ENCODE measurements at places on chromosomes 7 and 10.

- DNase-seq: no peak
Measured at GRCh38 chr7:127317447-127317961, 64.8 kb upstream of the GRM8 start.

DNA sequence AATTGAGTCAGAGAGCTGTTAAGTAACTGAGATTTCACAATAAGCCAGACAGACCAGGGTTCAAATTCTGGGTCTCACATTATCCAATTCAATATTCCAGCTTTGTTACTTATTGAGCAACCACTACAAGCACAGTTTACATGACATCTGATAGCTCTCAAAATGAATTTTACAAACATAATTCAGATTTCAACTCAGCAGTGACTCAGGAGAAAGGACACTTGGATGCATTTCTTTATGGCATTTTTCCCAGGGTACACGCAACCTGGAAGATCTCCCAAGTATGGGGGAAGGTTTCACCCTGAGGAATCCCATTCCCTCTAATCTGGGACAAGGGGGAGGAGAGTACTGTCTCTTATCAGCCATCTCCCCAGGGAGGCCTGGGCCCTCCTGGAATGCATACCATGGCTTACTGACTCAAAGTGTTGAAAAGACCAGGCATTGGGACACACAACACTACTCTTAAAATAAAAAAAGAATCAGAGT, 102.4 kb downstream of the CFTR start:
- DNase-seq: peak; percentile 50

GRCh38 chr7:117322741-117323304, at the start of gene WNT2:
Gene WNT2 (minus strand): TSS chr7:117323058. CDS start chr7:117322989, 69 bp downstream.
- no peak for DNase-seq

GRCh38 chr10:60525716-60526585, 136.3 kb upstream of the ANK3 start:
- DNase-seq: no peak

DNA sequence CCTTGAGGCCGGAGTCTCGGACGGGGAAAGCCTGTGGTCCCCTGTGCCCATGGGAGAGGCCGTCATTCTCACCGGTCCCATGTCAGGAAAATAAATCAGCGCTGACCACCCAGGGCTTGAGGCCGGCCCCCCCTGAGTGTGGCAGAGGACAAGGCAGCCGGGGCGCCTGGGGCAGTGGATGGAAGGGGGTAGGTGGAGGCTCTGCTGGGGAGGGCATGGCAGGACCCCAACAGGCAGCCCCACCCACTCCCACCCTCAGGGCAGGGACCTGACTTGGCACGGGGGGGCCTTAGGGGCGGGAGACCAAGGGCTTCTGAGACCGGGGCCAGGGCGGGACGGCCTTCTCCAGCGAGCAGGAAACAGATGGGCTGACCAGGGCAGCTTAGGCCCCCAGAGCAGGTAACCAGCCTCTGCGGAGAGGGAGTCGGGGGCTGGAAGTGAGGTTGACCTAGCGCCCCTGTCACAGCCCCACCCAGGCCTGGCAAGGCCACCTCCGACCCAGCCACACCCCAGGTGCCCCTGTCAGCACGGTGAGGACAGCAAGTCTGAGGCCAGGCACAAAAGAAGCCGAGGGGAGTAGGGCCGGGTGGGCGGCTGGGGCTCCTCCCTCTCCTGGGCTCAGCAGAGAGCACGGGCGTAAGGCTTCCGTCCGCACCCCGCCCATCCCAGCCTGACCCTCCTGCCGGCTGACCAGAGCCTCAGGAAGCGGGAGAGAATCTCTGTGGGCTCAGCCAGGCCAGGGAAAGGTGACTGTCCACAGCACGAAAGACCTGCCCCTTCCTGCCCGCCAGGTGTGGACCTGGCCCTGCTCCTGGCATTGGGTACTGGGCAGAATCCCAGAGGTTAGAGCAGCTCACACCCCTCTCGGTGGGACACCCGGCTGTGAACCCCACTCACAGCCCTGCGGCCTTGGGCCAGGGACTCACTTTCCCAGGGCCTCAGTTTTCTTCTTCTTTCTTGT, 87.4 kb downstream of the FOXL3 start:
- DNase-seq: no peak

DNA sequence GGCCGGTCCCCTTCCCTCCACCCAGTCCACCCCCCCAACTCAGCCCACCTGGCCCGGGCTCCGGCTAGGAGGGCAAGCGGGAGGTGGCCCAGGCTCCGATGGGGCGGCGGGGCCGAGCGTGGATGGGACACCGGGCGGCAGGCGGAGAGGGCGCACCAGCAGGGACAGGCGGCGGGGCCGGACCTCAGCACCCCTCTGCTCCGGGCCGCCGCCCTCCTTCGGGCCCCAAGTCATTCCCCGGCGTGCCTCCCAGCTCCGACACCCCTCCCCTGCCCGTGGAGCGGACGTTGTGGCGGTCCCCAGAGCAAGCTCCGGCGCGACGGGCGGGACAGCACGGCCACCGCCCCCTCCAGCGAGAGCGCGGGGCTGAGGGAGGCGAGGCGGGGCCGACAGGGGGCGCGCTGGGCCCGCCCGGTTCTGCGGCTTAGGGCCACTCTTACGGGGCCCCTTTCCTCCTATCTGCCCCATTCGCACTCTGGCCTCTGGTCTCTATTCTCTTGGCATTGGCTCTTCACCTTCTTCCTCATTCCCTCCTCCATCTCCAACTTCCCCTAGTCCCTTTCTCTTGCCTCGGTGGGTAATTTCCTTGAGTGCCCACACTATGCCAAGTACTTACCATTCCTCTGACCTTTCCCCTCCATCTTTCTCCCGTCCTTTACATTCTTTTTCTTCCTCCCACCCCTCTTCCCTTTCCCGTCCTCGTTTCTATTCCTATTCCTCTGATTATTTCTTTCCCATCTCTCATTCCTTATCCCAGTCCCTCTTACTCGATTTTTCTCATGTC, 701 bp upstream of the GBX1 start:
- DNase-seq: no peak

GRCh38 chr7:123499211-123499970, 35.0 kb downstream of the IQUB start:
- DNase-seq: no peak

DNA sequence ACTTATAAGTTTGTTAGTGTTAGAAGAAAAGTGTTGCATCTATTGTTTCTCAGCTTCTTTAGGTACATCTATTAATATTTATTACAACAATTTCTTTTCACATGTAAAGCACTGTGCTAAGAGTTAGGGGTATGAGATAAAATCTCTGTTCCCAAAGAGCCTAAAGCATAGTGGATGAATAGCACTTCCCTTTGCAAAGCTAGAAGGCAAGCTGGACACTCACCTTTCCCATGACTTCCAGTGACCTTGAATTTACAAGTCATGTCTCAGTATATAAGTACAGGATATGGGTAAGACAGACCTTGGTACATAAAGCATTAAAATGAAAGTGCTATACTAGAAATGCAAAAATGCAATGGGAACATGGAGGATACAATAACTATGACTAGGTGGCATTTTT, 8.7 kb downstream of the CNNM1 start:
- DNase-seq: no peak

GRCh38 chr10:59965899-59966650, 59.7 kb upstream of the CCDC6 start:
- no peak for DNase-seq

GRCh38 chr10:52400562-52400961, 86.5 kb downstream of the DKK1 start:
- DNase-seq: no peak

DNA sequence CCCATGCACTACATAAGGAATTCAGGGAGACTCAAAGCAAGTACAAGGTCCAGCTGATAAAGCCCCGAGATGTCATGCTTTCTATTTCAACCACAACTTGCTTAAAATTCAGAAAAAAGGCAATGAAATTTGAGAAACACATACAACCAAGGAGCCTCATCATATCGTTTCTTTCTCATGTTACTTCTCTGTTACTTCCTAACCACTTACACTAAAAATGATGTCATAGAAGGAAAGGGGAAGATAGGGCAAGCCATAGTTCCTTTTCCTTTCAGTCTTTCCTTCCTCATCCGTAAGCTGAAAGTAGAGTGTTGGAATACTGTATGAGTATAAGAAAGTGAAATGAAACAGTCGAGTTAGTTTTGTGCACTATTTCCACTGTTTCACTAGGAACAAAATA, 27.9 kb upstream of the CDK14 start:
- no peak for DNase-seq

DNA sequence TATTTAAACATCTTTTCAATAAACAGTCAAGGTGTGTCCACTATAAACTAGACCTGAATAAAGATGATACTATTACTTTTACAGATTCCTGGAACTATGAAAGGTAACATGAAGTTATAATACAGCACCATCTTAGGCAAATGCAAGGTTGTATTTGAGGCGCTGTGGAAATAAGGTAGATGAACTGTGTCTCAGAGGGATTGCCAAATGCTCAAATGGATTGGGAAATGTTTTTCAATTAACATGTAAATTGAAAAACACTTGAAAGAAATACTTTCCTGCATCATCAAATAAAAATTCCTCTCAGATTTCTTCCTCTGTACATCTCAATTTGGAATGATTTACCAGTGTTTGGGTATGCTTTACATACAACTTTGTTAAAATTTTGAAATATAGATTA, 139.4 kb downstream of the DKK1 start:
- no peak for DNase-seq

DNA sequence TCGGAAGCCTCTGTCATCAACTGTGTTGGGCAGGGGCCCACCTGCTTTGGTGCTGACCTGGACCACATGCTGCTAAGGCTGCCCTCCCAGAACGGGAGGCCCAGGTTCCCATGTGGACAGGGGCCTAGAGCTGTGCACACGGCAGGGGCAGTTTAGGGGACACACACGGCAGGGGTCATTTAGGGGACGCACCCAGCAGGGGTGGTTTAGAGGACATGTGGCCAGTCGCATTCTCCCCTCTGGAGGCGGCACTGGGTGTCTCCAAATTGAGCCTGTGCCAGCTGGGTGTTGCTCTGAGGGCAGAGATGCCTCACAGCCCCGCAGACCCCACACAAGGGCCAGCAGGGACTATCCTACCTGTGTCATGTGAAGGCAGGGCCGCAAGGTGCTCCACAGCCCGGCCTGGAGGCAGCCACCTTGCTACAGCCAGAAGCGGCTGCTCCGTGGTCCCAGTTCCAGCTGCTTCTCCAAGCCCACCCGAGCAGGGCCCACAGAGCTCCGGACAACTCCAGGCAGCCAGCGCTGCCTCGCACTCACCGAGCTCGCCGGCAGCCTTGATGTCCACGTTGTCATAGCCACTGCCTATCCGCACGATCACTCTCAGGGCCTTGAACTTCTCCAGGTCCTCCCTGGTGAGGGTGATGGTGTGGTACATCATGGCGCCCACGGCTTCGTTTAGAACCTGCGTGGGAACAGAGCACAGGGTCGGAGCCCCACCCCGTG, 60.7 kb downstream of the ZRANB1 start:
- peak; percentile 16 for DNase-seq

- no peak for DNase-seq
Measured at GRCh38 chr7:37365405-37365804, 83.3 kb downstream of the ELMO1 start.

DNA sequence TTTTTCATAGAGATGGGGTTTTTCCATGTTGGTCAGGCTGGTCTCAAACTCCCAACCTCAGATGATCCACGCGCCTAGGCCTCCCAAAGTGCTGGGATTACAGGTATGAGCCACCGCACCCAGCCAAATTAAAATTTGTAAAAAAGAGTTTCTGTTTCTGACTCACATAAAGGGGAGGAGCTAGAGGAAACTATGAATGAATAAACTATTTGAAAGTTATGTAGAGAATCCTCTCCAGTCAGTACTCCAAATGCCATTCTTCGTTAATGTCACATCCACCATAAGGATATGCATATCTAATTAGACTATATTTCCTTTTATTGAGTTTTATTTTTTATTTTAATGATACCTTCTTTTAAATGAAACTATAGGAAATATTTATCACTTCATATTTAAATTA, 52.6 kb downstream of the MBL2 start:
- DNase-seq: no peak

DNA sequence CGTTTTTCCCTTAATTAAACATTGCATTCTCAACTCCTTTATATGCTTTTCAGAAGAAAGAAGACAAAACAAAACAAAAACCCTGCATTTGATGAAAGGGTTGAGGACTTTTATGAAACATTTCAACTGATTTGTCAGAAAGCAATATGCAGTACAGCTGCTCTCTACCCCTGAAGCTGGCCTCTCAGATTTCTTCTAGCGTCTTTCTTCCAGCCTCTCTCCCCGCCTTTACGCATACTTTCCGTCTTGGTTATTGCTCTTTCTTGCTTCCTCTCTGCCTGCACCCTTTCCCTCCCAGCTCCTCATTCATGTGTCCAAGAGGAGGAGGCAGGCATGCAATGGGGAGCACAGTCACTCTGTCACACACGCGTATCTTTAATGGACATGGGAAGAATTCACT, 91.0 kb upstream of the COL1A2 start:
- DNase-seq: no peak

GRCh38 chr7:37709631-37710509, 26.3 kb downstream of the GPR141 start:
- DNase-seq: no peak

DNA sequence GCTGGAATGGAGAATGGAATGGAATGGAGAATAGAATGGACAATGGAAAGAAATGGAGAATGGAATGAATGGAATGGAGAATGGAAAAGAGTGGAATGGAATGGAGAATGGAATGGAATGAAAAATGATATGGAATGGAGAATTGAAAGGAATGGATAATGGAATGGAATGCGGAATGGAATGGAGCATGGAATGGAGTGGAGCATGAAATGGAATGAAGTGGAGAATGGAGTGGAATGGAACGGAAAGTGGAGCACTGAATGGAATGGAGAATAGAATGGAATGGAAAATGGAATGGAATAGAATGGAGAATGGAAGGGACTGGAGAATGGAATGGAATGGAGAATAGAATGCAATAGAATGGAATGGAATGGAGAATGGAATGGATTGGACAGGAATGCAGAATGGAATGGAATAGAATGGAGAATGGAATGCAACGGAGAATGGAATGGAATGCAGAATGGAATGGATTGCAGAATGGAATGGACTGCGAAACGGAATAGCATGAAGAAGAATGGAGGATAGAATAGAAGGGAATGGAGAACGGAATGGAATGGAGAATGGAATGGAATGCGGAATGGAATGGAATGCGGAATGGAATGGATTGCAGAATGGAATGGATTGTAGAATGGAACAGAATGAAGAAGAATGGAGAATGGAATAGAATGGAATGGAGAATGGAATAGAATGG, 89.4 kb downstream of the NSUN6 start:
- no peak for DNase-seq

DNA sequence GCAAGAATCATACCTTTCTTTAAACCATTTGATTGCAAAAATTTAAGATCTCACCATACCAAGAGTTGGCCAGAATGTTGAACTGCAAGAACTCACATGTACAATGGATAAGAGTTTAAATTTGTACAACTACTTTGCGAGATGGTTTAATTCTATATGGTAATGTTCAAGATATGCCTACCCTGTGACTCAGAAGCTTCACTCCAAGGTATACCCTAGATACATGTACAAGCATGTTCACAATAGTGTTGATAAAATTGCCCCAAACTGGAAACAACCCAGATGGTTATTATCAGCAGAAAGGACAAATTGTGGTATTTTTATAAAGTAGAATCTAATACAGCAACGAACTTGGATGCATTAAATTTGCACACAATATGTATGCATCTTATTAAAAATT, 25.1 kb upstream of the RAB18 start:
- no peak for DNase-seq

- DNase-seq: no peak
Measured at GRCh38 chr10:110008518-110009339, 945 bp downstream of the ADD3 start.

Data from omental fat pad (tissue), 4 donors.